ENCODE measurements at places on chromosomes 16 and 17. TPM values are rescaled to one million over a fixed set of nuclear protein-coding genes. Genes with fewer than 3 reads are reported as not detected.
A peak's percentile ranks its signal among the peaks of the same experiment; 100 is the strongest.

DNA sequence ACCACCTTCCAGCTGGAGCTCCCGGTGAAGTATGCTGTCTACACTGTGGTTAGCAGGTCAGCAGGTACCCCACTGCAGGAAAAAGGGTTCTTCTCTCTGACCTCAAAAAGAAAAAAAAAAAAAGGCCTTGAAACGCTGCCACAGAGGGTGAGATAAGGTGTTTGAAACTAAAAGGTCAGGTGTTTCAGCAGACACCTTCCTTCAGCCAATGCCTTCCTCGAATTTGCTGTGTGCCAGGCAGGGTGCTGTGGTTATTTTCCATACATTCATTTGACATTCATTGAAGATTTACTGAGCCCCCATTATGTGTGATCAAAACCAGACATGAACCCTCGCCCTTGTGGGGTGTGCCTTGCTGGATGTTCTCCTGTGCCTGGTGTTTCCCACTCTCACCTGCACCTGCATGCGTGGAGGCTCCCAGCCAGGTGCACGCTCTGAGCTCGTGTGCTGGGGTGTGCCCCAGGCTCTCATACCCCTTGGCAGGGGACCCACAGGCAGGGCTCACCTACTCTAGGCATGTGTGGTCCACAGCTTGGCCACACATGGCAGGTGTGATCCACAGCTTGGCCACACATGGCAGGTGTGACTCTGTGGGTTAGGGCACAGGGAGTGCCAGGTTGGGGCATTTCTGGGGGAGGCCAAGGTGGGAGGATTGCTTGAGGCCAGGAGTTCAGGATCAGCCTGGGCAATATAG is 15.8 kb upstream of the ITGAD start:
- no peak for DNase-seq

- DNase-seq = no peak
Observed at GRCh38 chr17:8223356-8224126, 13.2 kb upstream of the AURKB start.

DNA sequence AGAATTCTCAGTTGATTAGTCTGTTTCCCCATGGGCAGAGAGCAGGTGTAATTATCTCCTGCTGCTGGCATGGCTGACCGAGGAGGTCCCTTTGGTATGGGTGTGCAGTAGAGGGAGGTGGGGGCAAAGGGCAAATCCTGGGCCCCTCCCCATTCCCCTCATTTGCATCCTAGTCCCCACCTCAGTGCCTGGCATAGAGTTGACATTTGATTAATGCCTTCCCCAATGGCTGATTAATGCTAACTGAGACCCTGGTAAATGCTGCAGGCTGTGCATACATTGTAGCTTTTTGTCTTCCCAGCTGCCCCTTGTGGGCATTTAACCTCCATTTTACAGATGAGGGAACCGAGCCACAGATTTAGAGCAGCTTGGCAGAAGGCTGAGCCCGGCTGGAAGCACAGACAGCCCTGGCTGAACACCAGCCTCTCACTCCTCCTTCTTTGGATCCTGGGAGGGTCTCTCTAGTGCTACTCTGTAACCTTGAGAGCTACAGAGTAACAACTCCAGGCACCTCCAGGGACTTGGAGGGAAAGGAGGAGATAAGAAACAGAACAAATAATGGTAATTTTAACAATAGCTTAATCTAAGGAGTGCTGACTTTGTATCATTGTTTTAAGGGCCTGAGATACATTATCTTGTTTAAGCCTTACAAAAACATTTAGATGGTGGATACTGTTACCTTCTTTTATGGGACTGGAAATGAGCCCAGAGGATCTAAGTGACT is 5.1 kb downstream of the PLCG2 start:
- no peak for DNase-seq

DNA sequence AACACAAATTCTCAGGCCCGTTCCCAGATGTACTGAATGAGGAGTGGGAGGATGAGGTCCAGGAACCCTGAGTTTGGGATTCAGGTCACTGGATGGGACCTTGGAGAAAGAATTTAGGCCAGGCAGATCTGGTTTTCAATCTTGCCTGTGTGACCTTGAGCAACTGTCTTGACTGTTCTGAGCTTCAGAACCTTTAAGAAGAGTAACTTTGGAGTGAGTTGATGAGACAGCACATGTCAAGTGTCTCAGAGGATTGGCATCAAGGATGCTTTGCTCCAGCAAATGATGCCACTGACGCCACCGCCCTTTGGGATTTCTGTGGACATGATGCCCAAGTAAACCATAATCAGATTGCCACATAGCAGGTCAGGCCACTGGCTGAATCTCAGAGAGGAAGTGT is 56.2 kb upstream of the DNAJA2 start:
- DNase-seq = no peak

The TMEM106A gene
- total RNA-seq = 1.2 TPM

The ATP2A1 gene
- 0.13 TPM for total RNA-seq

DNA sequence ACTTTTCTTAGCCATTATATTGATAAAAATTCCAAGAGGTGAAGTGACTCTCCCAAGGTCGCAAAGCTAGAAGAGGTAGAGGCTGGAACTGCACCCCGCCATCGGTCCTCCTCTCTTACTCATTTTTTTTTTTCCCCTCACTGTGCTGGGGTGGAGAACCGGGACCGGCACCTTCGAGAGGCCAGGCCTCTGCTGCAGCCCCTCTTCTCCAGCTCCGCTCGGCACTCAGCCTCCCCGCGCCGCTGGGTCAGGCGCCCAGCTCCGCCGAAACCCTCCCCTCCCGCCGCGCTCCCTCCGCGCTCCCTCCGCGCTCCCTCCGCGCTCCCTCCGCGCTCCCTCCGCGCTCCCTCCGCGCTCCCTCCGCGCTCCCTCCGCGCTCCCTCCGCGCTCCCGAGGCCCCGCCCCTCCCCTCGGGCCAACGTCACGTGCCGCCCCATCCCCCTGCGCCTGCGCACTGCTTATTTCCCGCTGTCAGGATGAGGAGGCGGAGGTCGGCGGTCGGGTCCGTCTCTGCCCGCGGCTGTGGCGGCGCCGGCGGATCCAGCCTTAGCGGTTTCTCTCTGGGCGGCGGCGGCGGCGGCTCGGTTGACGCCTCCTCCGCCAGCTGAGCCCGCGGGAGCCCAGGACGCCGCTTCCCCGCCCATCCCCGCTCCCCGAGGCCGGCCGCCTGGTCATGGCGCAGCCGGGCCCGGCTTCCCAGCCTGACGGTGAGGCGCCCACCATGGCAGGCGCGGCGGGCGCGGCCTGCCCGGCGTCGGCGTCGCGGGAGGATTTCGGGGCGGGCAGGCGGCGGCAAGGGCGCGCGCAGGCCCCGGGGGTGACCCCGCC is at the start of gene RABEP1:
Gene RABEP1 (plus strand): TSS at position 471 of the 828 bp plus-strand sequence. CDS start 203 bp downstream, at position 674.
- DNase-seq = peak; percentile 76

DNA sequence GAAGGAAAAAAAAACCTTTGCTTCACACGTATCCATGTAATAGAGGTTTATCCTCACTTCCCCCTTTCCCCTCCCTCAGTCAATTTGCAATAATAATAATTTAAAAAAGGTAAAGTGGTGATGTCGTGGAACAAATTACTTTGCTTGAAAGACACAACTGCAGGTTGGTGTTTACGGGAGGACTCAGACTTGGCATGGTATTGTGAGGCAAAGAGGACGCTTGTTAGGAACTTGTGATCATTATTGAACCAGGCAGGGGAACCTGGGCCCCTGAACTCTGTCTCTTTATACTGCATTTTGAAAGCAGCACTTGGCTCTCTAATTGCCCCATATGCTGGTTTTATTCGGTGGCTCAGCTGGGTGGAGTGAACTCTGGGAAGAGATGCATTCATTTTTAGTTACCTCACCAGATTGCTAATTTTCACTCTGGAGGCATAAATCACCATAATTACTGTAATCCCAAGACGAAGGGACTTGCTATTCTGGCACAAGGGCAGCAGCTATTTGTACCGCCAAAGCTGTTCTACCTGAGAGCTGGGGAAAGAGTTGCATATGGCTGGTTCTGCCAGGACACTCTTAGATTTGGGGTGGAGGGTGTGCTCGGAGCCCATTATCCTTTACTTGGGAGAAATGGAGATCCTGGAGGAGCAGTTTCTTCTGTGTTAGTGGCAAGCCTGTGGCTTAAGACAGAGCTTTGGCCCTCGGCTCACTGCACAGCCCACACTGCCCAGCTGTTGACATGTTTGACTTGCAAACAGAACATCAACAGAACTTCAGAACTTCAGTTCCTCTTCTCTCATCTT is 5.7 kb upstream of the DHX8 start:
- DNase-seq = no peak

The SLFN12 gene
- total RNA-seq = 42.9 TPM

The PHB1 gene
- total RNA-seq = 151 TPM

DNA sequence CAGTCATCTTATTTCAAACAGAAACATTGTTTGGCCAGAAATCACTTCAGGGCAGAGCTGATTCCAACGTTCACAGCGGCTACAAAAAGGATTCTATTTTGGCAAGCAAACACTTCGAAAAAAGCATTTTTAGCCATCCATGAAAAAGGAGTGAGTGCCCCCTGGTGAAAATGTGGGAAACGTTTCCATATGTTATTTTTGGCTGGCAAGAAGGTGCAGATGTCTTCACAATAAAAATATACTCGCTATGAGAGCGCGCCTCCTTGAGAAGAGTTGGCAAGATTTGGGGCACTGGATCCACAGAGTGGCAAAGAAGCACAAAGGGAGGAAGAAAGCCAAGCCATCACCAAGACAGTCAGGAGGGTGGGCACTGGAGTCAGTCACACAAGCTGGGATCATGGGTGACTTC is 191.1 kb downstream of the CHD9NB start:
- DNase-seq = peak; percentile 36

DNA sequence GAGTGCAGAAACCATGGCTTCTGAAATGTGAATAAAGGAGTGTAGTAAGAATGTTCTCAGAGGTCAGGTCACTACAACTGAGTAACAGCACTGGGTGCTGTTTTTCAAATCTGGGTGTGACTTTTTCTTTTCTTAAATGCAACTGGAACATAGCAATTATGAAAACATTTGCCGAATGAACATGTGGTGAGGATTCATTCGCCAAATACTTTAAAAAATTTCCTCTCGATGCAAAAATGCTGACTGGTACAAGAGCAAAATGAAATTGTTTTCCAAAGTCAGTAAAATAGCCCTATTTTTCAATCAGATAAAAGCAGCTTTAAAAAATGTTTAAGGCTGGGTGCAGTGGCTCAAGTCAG is 18.6 kb downstream of the ZDHHC7 start:
- DNase-seq = no peak

The TMIGD1 gene
- total RNA-seq = not detected

GRCh38 chr17:66379996-66380395 is 77.6 kb downstream of the PRKCA start:
- no peak for DNase-seq

The EVI2A gene
- 0.13 TPM for total RNA-seq

The CTRB1 gene
- not detected for total RNA-seq

The NSRP1 gene
- 8.1 TPM for total RNA-seq

The TEX14 gene
- total RNA-seq = under 0.01 TPM

The KRT31 gene
- total RNA-seq = not detected

The DNAI2 gene
- 0.13 TPM for total RNA-seq

GRCh38 chr16:85871756-85872155 is 27.2 kb upstream of the IRF8 start:
- DNase-seq = no peak

The SCNN1G gene
- total RNA-seq = 0.13 TPM

The FZD2 gene
- 0.39 TPM for total RNA-seq

DNA sequence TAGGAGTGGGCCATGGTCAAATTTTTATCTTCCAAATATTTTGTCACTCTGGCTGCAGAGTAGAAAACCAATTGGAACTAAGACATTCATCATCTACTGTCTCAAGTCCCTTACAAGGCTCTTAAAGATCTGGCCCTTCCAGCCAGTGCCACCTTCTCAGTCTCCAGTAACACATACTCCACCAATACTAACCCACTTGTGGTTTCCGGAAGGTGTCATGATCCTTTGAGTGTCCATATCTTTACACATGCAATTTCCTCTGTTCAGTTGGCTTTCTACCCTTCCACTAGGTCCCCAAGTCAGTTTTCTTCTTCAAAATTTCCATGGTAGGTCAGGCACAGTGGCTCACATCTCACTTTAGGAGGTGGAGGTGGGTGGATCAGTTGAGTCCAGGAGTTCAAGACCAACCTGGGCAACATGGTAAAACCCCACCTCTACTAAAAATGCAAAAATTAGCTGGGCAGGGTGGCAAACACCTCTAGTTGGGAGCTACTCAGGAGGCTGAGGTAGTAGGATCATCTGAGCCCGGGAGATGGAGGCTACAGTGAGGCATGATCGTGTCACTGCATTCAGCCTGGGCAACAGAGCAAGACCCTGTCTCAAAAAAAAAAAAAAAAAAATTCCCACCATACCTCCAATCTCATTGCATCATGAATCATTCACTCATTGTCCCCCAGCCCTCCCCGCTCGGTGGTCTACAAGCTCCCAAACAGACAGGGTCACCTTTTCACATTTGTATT is 6.0 kb upstream of the GRB2 start:
- DNase-seq = no peak

DNA sequence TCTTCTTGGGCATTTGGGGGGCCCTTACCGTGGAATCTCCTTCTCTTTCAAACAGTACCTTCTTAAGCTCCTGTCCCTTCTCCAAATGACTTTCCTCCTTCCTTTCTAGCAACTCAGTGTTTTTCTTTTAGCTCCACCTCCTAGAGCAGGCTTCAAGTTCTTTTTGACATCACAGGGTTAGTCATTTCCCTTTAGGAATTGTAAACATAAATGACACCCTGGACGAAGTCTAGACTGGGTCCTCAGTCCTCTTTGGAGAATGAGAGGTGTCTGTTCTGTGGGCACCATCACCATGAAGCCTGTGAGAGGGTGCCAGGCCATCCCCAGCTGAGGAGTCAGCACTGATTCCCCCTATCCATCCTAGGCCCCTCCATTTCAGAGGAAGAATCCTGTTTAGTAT is 94.7 kb downstream of the SALL1 start:
- DNase-seq = no peak

DNA sequence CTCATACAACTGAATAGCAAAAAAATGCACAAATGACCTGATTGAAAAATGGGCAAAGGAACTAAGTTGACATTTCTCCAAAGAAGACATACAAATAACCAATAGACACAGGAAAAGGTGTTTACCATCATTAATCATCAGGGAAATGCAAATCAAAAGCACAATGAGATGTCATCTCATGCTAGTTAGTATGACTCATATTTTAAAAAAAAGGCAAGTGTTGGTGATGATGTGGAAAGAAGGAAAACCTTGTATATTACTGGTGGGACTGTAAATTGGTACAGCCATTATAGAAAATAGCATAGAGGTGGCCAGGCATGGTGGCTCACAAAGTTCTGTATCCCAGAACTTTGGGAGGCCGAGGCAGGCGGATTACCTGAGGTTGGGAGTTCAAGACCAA is 232.5 kb upstream of the ZFHX3 start:
- DNase-seq = no peak

DNA sequence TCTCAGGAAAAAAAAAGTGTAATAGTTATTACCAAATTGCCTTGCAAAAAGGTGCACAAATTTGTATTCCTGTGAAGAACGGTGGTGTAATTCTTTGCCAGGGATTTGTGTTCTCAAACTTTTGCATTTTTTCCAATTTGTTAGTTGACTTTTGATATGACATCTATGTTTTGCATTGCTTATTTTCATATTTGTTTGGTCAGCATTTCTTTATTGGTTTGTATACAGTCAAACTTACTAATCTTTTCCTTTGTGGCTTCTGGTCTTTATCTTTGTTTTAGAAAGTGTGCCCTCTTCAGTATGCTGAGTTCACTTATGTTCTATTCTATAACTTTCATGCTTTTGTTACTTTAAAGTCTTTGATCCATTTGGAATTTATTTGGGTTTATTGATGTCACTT is 226.2 kb upstream of the ZFHX3 start:
- DNase-seq = no peak

All from dermis microvascular lymphatic vessel endothelial cell (primary cell).